Cerebellar cortex (tissue), 1 donor: ENCODE measurements at places on chromosomes 1 and 21.

- DNase-seq = peak; percentile 69
Observed at GRCh38 chr1:28756846-28757245, 20.1 kb downstream of the YTHDF2 start.

DNA sequence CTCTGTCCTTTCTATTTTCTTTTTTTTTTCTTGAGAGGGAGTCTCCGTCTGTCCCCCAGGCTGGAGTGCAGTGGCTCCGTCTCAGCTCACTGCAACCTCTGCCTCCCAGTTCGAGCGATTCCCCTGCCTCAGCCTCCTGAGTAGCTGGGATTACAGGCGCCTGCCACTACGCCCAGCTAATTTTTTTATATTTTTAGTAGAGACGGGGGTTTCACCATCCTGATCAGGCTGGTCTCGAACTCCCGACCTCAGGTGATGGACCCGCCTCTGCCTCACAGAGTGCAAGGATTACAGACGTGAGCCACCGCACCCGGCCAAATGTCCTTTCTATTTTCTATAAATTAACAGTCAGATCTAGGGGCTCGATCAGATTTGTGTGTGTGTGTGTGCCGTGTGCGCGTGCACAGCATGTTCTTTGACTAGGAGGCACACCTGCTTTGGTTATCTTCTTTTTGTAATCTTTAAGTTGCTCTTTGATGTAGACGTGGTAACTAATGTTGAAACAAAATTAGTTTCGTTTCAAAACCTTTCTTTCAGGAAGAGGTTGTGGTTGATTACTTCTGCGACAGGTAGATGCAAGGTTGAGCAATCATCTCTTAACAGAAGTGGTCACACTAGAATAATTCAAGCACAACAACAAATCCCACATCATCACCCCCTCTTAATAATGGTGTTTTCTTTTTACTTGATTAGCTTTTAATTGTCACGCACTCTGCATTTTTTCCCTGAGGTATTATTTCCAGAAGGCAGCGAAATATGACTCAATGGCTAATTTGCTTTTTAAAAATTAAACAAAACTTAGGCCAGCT, 779 bp upstream of the DEGS1 start:
- DNase-seq = peak; percentile 49

- no peak for DNase-seq
Observed at GRCh38 chr1:48229317-48229716, 6.8 kb downstream of the SLC5A9 start.

DNA sequence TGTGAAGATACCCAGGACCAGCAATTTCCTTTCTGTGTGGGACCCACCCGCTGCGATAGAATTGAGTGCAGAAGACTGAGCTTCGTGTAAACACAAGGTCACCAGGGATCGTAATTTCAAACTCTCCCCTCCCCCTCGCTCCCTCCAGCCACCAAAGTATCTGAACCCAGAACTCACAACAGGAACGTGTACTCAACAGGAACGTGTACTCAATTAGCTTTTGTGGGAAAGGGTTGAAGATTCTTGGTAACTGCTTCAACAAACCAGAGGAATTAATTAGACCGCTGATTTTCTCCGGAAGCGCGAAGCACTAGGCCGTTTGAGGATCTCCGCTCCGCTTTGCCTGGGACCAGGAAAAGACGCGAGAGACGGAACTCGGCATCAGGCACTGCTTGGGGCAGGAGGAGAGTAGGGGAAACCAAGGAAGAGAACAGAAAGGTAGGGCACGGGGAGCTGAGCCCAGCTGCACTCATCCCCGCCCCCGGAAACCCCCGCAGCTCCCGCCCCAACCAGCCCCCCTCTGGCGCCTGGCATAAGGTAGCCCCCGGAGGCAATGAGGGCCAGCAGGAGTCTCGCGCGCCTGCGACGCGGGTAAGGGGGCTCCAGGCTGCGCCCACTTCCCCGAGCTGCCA, 453 bp downstream of the DRAM2 start:
- peak; percentile 74 for DNase-seq

DNA sequence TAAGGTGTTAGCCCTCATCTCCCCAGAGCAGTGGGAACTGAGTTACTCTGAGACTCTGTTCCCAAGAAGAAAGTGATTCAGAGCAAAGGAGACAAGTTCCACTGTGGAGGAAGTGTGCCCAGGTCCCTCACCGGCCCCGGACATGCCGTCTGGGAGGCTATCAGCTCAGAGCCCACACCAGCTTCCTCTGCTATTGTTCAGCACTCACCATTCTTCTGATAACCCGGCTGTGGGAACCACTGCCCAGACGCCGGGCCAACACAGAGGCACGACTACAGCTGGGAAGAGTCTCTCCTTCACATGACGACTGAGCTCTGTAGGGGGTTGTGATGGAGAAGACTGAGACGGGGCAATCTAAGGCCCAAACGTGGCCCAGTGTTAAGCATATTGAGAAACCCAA, 34.2 kb upstream of the GJA5 start:
- no peak for DNase-seq

GRCh38 chr1:241180569-241180968, 176.4 kb downstream of the RGS7 start:
- no peak for DNase-seq

GRCh38 chr1:102174259-102174863, 177.6 kb upstream of the OLFM3 start:
- peak; percentile 7 for DNase-seq

GRCh38 chr21:14072761-14073535, 137.8 kb downstream of the LIPI start:
- DNase-seq = no peak
